CMK (cell line): ENCODE measurements at places on chromosomes 5 and 9.

DNA sequence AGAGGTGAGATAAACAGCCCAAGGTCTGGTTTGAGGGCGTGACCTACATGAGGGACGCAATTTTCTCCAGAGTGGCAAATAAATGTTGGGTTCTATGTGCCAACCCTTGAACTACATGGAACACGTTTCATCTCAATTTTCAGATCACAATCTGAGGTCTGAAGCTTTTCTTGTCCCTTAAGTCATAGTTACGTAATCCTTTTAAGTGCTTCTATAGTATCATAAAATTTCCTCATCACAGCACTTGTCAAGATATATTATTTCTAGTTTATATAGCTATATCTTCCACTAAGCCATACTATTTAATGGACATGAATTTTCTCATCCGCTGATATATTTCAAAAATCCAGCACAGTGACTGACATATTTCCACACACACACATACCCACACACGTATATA, 53.1 kb upstream of the GRIN3A start:
- no peak for DNase-seq

DNA sequence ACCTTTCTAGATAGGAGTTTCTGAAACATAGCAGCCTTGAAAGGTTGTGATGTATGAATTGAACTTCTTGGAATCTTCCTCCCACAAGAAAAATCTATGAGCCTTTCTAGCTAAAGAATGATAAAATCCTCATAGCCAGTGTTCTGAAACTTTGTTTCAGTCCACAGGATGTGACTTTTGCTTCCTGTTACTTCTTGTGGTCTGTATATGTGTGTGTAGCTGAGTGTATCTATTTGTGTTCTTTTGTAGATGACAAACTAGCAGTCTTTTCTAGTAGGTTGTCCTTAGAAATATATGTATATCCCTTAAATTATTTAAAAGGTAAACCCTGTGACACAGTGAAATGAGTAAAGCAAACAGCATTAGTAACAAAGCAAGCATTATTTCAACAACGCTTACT, 188.8 kb downstream of the MRPS30 start:
- peak; percentile 29 for DNase-seq

- DNase-seq, result no peak
Observed at GRCh38 chr5:54659700-54660131, 142.2 kb downstream of the SNX18 start.

- no peak for DNase-seq
Observed at GRCh38 chr5:77637170-77637997, 1.1 kb downstream of the OTP start.

DNA sequence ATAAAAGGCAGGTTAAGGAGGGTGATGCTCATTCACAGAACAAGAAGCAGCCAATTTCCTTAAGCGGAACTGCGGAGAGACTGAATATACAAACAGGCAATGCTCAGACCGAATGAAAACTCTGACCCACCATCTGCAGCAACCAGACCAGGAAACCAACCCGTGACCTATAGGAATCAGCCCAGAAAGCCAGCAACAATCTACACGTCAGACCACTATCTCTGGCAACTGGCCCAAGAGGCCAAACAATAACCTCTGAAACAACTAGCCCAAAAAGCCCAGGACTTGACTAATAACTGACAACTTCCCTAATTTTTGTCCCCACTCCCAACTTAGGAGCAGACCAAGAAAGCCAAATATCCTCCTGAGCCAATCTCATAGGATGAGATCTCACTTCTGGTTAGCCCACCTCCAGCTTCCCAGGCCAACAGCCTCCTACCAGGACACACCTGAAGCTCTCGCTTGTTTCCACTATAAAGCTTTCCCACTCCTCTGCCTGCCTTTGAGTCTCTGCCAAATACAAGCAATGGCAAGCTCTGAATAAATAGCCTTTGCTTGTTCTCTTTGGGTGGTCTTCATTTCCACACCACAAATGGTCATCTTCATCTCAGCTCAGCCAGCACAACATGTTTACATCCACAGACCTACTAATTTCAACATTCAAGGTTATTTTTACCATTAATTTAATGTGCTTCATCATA, 168.5 kb downstream of the HSD17B3 start:
- DNase-seq, result no peak

- DNase-seq, result no peak
Observed at GRCh38 chr5:169149317-169149716, 151.6 kb downstream of the SLIT3 start.

DNA sequence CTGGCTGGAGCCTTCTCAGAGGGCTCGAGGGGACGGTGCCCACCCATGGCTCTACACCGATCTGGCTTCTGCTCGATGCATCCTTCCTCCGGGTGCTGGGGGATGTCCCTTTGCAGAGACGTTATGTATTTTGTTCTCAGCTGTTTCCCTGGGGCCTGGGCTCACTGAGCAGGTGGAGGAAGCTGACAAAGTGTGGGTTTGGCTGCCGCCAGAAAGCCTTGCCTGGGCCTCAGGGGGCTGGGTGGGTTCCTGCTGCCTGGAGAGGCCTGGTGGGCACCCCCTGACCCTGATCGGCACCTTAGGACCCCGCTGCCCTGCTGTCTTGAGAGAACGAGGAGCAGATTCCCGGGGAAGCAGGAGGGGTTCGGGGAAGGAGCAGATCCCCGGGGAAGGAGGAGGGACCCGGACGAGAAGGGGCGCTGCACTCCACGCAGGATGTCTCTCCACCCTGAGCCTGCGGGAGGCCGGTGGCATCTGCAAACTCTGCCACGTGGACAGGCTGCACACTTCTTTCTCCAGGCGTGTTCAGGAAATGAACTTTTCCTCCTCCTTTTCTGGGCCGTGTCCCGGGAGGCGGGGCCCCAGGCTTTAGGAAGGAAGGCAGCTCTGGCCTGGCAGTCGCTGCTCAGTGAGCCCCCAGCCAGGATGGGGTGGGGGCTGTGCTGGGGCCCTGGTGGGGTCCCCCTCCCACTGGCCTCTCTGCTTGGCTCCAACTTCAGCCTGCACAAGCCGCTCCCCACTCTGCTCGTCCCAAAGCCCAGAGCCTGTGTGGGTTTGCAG, 148.9 kb downstream of the RXRA start:
- DNase-seq, result no peak

DNA sequence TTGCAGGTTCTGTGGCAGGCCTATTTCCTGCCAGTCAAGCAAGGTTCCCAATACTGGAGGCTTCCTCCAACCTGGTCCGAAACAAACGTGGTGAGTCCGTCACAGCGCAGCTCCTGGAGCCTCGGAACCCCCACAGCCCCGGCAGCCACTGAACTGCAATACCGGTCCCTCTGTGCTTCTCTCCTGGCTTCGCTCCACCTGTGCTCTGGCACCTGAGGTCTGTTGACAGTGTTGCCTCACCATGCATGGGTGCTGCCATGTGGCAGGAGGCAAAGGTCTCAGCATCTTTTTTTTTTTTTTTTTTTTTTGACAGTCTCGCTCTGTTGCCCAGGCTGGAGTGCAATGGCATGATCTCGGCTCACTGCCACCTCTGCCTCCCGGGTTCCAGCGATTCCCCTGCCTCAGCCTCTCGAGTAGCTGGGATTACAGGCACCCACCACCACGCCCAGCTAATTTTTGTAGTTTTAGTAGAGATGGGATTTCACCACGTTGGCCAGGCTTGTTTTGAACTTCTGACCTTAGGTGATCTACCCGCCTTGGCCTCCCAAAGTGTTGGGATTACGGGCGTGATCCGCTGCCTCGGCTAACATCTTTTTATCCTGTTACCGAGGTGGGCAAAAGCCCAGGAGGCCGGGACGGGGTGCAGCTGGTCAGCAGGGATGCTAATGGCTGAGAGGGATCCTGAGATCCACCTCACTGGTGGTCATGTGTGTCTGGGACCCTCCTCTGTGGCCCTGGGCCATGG, 57.1 kb upstream of the RNU6ATAC start:
- DNase-seq, result no peak

- no peak for DNase-seq
Observed at GRCh38 chr5:124504081-124504916, 242.1 kb downstream of the ZNF608 start.

- no peak for DNase-seq
Observed at GRCh38 chr9:113436728-113437515, 26.4 kb downstream of the C9orf43 start.

DNA sequence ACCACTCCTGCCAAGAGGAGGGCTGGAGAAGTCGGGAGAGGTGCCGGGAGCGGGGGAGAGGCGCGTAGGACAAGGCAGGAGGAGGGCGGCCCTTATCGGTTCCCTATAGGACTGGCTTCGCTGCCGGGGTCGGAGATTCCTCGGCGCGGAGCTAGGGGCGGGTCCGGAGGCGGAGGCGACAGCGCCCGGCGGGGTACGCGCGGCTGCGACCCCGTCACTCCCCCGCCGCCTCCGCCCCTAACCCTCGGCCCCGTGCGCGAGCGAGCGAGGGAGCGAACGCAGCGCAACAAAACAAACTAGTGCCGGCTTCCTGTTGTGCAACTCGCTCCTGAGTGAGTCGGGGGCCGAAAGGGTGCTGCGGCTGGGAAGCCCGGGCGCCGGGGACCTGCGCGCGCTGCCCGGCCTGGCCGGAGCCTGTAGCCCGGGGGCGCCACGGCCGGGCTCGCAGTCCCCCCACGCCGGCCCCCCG, 2.0 kb downstream of the GLIS3 start:
- DNase-seq, result no peak

- no peak for DNase-seq
Observed at GRCh38 chr9:85112391-85112790, 442.9 kb downstream of the NTRK2 start.

- DNase-seq, result no peak
Observed at GRCh38 chr5:136732751-136733150, 367.4 kb upstream of the TRPC7 start.

DNA sequence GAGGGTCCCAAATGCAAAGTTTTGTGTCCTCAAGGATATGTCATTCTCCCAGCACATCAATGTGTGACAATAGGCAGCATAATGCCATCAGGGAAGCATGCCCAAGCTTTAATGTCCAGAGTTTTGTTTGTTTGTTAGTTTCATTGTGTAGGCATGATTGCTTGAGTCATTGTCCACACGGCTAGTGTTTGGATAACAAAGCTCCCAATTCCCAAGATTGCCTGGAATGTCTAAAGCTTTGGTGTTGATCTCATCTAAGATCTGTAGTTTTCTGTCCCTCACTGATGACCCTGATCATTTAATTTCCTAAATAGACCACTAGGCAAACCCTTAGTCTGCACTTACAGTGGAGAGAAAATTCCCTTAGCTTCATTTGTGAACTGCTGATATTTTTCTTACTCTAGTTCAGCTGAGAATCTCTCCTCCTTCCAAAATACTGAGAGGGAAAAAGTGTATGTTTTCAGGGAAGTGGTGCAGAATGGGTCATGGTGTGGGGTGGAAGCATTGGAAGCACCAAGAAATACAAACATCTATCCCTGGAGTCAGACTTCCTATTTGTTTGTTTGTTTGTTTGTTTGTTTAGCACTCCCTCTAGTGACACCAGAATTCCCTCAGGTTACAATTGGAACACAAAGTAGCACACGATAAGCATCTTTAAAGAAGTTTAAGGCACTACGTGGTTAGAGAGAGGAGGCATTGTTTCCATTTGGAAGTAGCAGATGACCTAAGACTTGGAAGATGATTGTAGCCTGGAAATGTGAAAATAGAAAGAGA, 127.1 kb downstream of the PRDM6 start:
- no peak for DNase-seq

- DNase-seq, result no peak
Observed at GRCh38 chr5:1052641-1053390, 44.2 kb downstream of the NKD2 start.

DNA sequence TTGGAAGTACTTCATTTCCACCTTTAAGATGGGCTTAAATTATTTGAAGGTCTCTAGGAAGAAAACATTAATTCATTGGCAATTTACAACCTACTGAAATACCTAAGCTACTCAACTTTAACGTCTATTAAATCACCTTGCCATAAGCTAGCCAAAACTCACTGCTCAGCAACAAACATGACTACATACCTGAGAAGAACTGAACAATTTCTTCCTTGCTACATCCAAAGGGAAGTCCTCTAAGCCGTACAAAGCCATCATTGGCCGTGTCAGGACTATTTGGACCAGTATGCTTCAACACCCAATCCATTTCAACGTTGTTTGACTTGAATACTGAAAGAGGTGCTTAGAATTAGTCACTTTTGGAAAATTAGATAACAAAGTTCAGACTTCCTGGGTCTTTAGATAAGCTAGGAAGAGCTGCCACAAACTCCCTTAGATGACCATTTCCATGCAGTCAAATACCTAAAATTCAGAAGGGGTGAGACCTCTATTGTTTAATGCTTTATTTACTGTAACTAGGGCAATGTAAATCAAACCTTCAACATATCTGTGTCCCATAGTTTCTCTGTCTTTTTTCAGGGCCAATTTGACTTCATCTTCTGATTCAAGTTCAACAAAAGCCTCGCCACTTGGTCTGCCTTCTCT, 2.6 kb downstream of the HNRNPH1 start:
- DNase-seq, result no peak

GRCh38 chr5:35971186-35971877, 19.9 kb downstream of the UGT3A1 start:
- DNase-seq, result no peak

GRCh38 chr5:135026645-135027265, 7.3 kb downstream of the PITX1 start:
- DNase-seq, result no peak

- no peak for DNase-seq
Observed at GRCh38 chr5:151026088-151026487, 5.7 kb downstream of the GPX3 start.
